ENCODE measurements at places on chromosomes 11 and 22.

- DNase-seq, result no peak
Measured at GRCh38 chr22:43474161-43475101, 62.6 kb downstream of the MPPED1 start.

DNA sequence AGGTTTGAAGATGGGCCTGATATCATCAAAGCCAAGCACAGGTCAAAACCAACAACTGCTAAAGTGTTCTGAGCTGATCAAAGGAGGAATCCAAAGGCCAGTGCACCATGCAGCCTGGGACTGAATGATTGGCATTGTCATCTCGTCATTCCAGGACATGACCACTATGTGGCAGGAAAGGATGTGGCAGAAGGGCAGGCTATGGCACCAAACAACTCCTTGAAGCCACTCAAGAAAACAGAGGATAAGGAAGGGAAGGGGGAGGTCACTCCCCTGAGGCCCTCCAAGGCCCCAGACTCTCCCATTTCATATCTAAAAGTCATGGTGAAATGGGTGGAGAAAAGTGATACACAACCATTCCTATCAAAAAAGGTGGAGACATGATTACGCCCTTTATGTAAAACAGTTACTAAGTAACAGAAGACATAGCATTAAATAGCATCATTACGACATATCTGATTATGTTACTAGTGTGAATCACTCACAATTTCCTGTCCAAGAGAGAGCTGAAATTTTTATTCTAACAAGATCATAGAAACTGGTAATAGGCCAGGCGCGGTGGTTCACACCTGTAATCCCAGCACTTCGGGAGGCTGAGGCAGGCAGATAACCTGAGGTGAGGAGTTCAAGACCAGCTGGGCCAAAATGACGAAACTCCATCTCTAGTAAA is 49.3 kb downstream of the AHNAK start:
- no peak for DNase-seq

DNA sequence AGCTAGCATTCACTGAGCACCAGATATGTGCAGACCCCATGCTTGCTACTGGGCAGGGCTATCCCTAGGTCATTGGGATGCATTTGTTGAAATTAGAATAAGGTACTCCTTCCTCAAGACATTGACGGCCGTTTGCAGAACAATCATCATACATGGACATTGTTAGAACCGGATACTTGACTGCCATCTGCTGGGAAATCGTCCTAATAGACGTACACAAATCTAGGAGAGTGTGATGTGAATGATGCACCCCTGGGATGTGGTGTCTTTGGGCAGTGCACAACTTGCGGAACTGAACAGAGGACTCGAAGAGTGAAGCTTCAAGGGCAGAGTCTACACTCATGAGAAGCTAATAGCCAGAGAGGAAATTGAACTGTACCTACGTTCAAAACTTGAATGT is 35.9 kb downstream of the MYO18B start:
- DNase-seq, result no peak

GRCh38 chr11:96065379-96065778 is 141.5 kb upstream of the MTMR2 start:
- no peak for DNase-seq

DNA sequence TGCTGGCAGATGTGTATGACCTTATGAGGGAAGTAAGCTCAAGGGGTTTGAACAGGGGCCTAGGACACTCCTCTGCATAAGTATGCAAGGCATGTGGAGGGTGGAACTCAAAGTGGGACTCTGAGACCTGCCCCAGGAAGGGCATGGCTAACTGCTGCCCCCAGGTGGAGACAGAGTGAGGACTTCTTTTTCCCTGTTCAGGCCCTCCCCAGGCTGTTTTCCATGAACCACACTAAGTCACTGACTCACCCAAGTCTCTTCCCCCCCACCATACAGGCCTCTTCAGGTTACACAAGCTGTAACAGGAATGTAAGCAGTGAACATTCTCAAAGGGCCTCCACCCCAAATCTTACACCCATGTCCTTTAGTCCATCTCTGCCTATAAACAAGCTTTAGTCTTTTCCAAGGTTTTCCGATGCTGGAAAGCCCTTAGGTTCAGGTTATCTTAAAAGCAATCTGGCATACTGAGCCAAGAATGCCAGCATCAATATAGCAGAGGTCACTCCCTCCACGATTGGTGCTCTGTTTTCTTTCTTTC is 13.1 kb downstream of the EEF1G start:
- DNase-seq, result peak; percentile 94

- DNase-seq, result no peak
Measured at GRCh38 chr11:95586155-95586554, 203.4 kb downstream of the FAM76B start.

GRCh38 chr11:34341931-34342533 is 15.8 kb downstream of the ABTB2 start:
- DNase-seq, result no peak

DNA sequence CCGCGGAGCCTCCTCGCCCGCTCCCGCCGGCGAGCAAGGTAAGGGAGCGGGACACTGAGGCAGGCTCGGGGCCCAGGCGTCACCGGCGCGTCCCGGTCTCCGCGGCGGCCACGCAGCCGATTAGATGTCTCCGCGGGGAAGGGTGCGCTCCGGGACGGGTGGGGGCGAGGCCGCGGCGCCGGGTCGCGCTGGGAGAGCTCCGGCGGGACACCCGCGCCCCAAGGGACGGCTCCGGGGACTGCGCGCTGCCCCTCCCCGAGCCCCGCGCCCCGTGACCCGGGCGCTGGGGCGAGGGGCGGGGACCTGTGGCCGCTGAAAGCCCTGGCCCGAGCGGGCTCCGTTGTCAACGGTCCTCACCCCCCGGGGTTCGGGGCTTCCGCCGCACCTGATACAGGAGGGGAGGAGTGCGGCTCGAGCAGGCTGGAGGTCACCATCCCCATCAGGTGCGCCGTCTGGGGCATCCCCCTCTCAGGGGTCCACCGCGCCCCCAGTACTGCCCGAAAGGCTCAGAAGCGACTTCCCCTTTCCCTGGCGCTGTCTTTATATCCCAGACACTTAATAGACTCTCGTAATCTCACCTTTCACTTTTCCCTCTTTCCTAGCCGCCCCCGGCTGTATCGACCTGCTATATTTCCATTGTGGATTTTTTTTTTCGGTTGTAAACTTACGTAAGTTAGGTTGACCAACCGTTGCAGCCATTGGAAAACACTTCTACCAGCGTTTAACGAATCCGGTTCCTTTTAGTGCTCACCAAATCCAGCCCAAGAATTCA is 573 bp downstream of the PPFIA1 start:
- peak; percentile 46 for DNase-seq

- DNase-seq, result no peak
Measured at GRCh38 chr22:27127911-27128310, 470.5 kb downstream of the MIAT start.

- no peak for DNase-seq
Measured at GRCh38 chr22:27445881-27446280, 355.7 kb downstream of the MN1 start.

DNA sequence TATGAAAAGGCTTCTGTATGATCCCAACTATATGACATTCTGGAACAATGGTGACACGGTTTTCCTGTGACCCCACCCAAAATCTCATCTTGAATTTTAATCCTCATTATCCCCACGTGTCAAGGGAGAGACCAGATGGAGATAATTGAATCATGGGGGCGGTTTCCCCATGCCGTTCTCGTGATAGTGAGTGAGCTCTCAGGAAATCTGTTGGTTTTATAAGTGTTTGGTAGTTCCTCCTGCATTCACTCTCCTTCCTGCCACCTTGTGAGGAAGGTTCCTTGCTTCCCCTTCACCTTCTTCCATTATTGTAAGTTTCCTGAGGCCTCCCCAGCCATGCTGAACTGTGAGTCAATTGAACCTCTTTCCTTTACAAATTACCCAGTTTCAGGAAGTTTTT is 53.1 kb upstream of the TSPAN18 start:
- no peak for DNase-seq

DNA sequence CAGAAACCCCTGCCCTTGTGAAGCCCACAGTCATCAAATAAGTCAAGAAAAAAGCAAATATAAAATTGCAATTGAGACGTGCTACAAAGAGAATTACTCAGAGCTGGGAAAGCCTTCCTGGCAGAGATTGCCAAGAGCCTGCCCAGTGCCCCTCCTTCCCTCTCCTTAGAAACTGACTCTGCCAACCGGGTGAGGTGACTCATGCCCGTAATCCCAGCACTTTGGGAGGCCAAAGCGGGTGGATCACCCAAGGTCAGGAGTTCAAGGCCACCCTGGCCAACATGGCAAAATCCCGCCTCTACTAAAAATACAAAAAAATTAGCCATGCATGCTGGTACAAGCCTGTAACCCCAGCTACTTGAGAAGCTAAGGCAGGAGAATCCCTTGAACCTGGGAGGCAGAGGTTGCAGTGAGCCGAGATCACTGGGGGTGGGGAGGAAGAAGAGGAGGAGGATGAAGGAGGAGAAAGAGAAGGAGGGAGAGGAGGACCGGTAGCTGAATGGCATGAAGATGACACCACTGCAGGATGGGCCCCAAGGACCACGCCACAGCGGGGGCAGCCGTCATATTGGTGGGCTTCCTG is 76.1 kb upstream of the RTL6 start:
- DNase-seq, result peak; percentile 88

DNA sequence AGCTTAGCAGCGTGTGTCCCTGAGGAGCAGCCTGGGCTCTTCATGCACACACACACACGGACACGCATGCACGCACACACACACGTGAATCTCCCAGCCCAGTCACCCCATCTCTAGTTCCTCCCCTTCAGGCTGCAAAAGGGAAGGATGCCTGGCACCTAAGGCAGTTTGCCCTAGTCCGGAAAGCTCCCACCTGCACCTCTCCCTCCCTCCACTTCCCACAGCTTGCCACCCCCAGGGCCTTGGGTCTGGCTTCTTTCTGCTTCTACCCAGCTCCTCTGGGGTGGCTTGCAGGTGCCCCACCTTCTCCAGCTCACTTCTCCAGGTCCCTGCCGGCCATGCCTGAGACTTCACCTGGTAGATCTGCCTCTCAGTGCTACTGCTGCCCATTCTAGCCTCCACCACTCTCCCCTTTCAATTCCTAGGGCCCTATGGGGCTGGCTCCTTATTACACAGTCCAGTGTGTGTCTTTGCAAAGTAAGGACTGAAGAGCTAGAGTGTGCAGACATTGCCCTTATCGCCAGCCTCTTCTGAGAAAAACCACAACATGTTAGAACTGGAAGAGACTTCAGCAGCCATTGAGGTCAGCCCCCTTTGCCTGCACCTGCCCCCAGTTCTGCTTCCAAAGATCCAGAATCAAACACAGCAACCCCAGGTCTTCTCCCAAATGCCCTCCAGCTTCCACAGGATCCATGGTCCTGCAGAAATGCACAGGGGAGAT is 33.5 kb upstream of the CHST1 start:
- no peak for DNase-seq

DNA sequence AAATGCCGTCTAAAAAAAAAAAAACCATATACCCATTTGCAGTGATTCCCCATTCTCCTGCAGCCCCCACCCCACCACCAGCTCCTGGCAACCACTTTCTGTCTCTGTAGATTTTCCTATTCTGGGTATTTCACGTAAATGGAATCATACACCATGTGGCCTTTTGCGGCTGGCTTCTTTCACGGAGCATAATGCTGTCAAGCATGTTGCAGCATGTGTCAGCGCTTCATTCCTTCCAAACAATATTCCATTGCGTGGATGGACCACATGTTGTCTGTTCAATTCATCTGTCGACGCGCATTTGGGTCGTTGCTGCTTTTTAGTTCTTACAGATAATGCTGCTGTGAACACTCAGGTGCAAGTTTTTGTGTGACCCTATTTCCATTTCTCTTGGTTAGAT is 14.8 kb upstream of the EMID1 start:
- DNase-seq, result no peak

DNA sequence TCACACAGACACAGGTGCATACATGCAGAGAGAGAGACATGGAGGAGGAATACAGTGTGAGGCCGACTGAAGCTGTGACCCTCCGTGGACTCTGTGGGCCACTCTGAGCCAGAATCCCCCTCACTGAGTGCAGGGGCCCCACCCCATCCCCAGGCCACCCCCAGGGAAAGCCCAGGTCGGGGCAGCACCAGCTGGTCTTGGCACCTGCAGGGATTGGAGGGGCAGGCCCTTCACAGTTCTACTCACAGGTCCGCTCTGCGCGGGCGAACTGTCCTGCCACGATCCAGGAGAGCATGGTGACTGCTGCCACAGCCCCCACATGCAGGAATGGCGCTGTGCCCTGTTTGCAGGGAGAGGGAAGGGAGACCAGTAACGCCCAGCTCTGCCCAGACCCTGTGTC is 16.3 kb upstream of the KLHL35 start:
- no peak for DNase-seq

DNA sequence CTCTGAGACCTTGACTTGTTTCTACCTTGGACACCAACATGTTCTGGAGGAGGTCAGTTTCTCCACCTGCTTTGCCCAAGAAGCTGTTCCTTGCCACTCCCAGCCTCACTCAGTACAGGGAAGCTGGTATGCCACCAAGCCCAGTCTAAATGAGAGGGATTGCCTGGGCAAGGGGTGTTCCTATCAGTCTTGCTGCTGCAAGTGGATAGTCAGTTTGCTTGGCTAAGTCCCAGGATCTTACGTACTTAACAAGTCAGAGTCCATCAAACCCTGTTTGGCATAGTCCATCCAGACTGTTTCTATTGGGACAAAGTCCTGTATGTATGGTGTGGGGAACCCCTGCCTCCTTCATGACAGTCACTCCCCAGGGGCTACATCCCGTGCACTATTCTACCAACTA is 66.6 kb downstream of the RPL27A start:
- DNase-seq, result no peak

GRCh38 chr22:44389181-44389580 is 76.4 kb upstream of the SHISAL1 start:
- no peak for DNase-seq

GRCh38 chr11:5989203-5989602 is 2.4 kb upstream of the OR52L1 start:
- no peak for DNase-seq

GRCh38 chr11:96124155-96124554 is 200.2 kb upstream of the MTMR2 start:
- no peak for DNase-seq
